ENCODE measurements at places on chromosomes 1 and 21.

GRCh38 chr1:11615090-11615489, 39.1 kb downstream of the FBXO2 start:
- DNase-seq = no peak

GRCh38 chr1:156889802-156890580, 3.5 kb upstream of the PEAR1 start:
- no peak for DNase-seq

GRCh38 chr1:10961300-10961833, 51.1 kb upstream of the TARDBP start:
- DNase-seq = no peak

DNA sequence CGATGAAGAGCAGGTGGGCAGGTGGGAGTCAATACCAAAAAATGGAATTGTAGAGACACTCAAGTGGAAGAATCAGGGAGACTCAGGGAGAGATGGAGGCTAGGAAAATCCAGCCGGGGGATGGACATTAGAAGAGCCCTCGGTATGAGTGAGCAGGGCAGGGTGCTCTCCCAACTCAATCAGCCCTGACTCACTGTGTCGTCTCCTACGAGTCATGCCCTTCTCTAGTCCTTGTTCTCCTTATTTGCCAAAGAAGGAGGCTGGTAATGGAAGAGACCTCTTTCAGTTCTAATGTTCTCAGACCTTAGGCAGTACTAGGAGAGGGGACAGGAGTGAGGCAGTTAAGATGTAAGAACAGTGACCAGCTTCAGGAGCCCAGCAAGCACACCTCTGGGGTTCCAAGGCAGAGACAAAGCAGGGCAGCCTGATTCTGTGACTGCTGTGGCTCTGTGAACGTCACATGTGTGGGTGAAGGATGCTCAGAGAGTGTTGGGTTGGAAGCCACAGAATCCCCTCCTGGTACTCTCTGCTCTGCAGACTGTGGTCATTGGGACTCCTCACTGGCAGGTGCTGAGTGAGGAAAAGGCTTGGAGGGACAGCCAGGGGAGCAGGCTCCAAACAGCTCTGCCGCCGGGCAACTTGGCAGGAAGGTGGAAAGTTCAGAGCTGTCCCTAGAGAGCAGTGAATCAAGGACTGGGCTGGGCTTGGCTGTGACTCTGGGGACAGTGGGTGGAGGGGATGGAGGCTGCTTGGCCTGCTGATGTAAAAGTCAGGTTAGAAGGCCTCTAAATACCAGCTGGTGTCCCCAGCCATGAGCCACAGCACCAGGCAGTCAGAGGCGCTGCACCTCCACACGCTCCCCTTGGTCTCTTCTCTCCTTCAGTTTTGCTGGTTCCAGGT, 11.1 kb upstream of the GJA5 start:
- no peak for DNase-seq

- DNase-seq = no peak
Observed at GRCh38 chr1:219294251-219294650, 120.6 kb downstream of the LYPLAL1 start.

GRCh38 chr1:31657020-31657804, 12.5 kb upstream of the PEF1 start:
- no peak for DNase-seq

GRCh38 chr1:23809751-23810171, 9.2 kb upstream of the GALE start:
- DNase-seq = no peak

DNA sequence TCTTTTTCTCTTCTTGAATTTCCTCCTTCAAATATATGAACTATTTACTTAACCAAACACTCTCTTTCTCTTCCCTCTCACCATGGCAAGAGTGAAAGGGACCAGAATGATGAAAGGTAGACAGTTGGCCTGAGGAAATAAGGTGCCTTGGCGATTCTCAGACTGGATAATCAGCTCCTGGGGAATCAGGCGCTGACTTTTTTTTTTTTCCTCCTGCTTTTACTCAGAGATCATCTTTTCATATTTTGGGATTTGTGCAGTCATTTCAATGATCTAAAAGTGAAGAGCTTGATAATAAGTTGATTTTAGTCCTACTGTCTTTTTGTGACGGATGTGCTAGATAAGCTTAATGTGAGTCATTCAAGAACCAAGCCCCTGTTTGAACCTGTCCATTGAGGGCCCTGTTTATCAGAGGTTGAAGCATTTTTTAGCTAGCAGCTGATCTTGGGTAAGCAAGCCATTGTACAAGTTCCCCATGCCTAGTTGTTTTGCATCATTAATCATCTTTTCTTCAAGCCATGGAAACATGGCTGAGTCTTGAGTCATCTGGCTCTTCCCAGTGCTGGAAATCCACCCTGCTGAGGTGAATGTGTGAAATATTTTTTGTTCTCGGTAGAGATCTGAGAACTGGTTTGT, 40.8 kb downstream of the ITSN1 start:
- peak; percentile 66 for DNase-seq

DNA sequence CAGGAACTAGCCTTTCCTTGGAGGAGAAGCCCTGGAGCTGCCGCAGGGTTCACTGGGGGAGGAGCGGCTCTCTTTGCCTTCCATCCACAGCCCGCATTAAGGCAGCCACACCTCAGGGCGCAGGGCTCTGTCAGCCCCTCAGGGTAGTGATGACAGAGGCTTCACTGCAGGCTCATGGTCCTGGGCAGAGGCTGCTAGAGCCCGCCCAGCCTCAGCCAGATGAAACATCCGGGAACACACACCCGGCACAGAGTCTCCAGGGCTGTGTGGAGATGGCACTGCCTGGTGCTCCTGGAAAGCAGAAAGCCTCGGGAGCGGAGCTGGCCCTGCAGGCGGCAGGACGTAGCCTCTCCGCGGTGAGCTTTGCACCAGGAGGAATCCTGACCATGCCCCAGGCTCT, 29.4 kb upstream of the PEX10 start:
- DNase-seq = no peak

- DNase-seq = no peak
Observed at GRCh38 chr1:71755441-71755840, 526.9 kb downstream of the NEGR1 start.

- DNase-seq = no peak
Observed at GRCh38 chr21:46355161-46356004, 31.4 kb downstream of the PCNT start.

- DNase-seq = peak; percentile 57
Observed at GRCh38 chr1:92940541-92940940, 20.7 kb downstream of the DIPK1A start.

GRCh38 chr1:57214951-57215575, 208.8 kb downstream of the DAB1 start:
- no peak for DNase-seq

GRCh38 chr1:29890201-29890959, 654.1 kb downstream of the PTPRU start:
- no peak for DNase-seq

GRCh38 chr1:220803401-220804201, 16.9 kb downstream of the MTARC1 start:
- no peak for DNase-seq

DNA sequence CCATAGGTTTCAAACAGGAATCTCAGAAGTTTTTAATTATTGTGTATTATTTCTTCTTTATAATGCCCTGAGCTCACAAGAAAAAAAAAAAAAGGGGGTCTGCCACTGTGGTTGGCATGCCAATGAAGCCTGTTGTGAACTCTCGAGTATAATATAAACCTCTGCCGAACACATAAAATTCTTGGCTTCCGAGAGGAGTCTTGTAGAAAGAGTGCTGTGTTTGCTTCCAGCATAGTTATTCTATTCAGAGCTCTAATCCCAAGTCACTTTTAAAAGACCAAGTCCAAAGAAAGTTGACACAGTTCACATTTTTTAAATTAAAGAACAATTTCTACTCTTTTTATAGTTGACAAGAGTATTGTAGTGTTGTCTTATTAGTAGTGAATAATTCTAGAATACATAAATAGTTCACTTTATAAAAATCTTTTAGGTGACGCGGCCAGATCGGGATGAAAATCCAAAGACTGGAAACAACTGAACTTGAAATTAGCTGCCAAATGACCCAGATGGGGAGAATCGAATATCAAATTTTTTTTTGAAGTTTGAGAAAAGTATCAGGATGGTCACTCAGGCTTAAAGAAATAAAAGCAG, 293.2 kb downstream of the DUSP10 start:
- DNase-seq = no peak

GRCh38 chr1:221740369-221740992, 1.4 kb downstream of the DUSP10 start:
- no peak for DNase-seq

DNA sequence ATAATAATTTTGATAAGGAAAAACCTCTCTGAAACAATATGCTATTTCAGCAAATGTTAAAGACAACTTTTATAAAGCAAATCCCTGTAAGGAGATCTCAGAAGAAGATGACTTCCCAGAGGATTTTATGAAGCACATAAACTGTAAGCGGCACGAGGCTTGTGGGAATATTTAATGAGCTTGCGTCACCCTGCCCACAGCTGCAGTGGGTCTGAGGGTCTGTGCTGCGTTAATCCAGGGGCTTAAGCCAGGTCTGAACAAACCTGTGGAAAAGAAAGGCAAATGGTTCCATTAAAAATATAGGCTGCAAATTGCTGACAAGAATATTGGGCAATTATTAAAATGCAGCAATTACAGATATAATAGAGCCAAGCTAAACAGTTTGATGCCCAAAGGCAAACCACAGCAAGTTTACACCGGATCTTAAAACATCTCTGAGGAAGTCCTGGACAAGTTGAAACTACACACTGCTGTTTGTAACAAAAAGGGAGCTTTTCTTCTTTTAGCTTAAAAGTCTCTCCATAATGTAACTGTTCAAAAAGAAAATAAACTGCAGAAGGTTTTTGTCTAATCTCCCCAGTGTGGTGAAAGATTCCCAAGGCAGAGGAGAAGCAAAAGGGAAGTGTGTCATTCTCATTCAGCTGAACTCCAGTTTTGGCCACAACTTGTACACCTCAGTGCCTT, 21.8 kb downstream of the TGFBR3 start:
- no peak for DNase-seq

- no peak for DNase-seq
Observed at GRCh38 chr1:30171537-30172298, 551.7 kb downstream of the MATN1 start.

- DNase-seq = no peak
Observed at GRCh38 chr1:222653178-222653827, 35.4 kb downstream of the MIA3 start.

DNA sequence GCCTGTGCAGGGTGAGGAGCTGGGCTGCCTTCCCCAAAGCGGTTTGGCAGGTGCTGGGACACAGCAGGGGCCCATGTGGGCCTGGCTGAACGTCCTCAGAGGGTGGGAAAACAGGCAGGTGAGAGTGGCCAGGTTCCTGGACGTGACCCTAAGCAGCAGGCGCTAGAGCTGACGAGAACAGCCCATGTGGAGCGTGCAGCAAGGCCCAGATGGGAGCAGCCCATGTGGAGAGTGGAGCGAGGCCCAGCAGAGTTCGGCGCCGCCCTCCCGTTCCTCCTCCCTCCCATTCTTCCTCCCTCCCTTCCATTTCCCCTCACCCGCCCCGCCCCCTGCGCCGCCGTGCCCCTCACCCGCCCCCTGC, 314.4 kb upstream of the VAMP3 start:
- no peak for DNase-seq

DNA sequence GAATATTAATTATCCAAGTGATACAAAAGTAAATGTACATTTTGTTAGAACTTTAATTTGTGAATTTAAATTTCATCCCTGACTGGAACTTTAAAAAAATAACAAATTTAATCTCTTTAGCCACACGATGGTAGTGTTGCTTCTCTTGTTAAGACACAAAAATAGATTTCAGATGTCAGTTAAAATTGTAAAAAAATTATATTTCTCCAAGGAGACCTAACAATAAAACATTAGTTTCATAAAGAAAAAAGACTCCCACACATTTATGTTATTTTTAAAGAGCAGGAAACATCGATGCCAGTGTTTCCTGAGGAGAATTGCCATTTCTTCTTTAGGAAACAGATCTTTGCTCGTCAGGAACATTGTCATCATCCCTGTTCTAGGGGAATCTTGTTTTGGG, 74.0 kb upstream of the DEPDC1 start:
- no peak for DNase-seq

DNA sequence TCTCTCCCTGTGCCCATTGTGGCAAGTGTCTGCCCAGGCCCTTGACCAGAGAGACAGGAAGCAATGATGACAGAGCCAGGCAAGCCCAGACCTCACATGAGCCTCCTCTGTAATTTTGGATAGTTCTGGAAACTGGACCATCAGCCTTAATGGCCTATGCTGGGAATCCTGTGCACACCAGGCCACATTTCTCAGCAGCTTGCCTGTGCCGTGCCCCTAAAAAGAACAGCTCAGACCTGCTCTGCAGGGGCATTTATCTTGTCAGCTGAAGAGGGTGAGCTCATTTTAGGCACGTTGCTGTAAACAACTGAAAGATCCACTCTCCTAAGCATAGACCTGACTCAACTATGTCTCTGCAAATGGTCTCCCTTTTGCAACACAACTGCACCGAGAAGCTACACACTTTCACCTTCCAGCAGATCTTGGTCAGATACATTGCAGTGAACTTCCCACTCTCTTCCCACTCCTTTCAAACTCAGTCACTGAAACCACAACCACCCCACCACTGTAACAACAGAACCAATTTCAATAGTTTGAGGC, 53.5 kb upstream of the BACH1 start:
- no peak for DNase-seq

DNA sequence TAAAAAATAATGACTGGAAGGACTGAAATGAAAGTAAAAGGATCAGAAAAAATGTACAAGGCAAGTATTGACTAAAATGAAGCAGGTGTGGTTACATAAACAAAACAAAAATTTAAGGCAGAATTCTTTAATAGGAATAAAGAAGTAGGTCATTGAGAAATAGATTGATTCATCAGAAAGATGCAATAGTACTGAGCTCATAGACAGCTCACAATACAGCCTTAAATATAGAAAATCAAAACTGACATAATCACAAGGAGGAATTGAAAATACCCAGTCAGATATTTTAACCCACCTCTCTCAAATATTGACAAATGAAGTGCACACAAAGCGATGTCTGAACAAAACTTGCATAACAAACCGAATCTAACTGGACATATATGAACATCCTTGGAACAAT, 366.8 kb upstream of the DPYD start:
- DNase-seq = no peak

DNA sequence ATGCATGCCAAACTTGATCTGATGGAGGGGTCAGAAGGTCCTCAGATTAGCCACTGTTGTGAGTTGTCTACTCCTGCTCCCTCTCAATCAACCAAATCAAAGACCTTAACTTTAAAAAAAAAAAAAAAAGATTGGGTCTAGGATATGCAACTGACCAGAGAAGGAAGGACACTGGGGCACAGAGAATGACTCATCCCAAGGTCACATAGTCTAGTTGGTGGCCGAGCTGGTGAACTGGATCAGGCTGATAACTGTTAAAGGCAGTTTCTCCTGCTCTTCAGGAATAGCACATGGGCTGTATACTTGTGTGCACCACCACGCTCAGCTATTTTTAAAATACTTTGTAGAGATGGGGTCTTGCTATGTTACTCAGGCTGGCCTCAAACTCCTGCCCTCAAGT, 14.8 kb upstream of the S100A7 start:
- DNase-seq = no peak

DNA sequence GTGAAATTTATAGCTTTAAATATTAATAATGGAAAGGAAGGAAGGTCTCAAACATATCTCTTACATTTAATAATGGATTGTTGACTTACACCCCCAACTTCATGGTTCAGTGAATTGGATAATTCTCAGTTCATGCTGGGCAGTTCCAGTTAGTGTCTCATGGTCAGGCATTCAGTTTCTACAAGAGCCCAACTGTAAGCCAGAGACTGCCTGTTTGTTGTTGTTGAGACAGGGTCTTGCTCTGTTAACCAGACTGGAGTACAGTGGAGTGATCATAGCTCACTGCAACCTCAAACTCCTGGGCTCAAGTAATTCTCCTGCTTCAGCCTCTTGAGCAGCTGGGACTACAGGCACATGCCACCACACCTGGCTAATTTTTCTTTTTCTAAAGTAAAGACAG, 5.0 kb upstream of the DMAP1 start:
- DNase-seq = no peak

- DNase-seq = no peak
Observed at GRCh38 chr1:112887599-112888283, 68.3 kb downstream of the SLC16A1 start.
